ENCODE measurements at places on chromosomes 16 and 17. TPM values are rescaled to one million over a fixed set of nuclear protein-coding genes. Genes with fewer than 3 reads are reported as not detected.

DNA sequence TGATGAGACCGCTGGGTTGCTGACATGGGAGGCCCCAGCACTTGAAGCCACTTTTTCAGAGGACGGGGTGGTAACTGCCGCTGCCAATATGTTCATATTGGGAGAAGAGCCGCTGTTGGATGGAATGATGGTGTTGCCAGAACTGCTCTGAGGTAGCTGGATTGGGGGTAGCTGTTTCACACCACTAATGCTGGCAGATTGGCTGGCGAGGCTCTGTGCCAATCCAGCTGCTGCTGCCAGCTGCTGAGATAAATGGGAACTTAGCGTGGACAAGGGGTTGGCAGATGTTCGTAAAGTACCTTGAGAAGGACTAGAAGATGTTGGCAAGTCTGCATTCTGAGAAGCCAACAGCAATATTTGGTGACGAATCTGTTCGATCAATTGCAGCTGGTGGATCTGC, 10.0 kb downstream of the SALL1 start:
- H3K27ac ChIP-seq, result no peak overlapping the region
- no peaks in the 10 kb centered on the region for H3K4me1 ChIP-seq
- DNase-seq, result no peak
- H3K4me3 ChIP-seq, result no peak overlapping the region
- H3K27me3 ChIP-seq, result peaks cover 3% of the 10 kb centered on the region
- H3K36me3 ChIP-seq, result no peaks in the 10 kb centered on the region

DNA sequence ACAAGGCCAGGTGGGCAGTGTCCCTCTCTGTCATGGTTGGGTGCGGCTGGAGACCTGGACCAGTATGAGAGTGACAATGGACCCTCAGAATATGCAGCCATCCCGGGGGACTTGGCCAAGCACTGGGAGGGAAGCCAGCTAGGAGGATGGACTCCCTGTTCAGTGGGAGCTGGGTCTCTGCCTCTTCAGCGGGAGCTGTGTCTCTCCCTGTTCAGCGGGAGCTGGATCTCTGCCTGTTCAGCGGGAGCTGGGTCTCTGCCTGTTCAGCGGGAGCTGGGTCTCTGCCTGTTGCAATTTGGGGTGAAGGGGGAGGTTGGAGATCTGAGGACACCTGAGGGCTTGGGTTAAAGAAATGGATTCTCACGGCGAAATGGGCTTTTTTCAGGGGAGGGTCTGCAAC, 3.8 kb upstream of the PRSS33 start:
- H3K27ac ChIP-seq, result no peak overlapping the region
- H3K36me3 ChIP-seq, result no peaks in the 10 kb centered on the region
- H3K4me3 ChIP-seq, result no peak overlapping the region
- no peaks in the 10 kb centered on the region for H3K27me3 ChIP-seq

- no peak for DNase-seq
- no peaks in the 10 kb centered on the region for H3K27me3 ChIP-seq
- no peak overlapping the region for H3K4me3 ChIP-seq
- H3K36me3 ChIP-seq, result no peaks in the 10 kb centered on the region
- H3K4me1 ChIP-seq, result no peaks in the 10 kb centered on the region
Observed at GRCh38 chr16:27792486-27793248, 242.7 kb downstream of the KATNIP start.

ANKFN1 gene
- not detected for polyA plus RNA-seq

TEKT5 gene
- not detected for polyA plus RNA-seq
